ENCODE measurements at places on chromosomes 1 and 21.

- DNase-seq, result no peak
Measured at GRCh38 chr1:54358503-54359168, 47.6 kb downstream of the SSBP3 start.

DNA sequence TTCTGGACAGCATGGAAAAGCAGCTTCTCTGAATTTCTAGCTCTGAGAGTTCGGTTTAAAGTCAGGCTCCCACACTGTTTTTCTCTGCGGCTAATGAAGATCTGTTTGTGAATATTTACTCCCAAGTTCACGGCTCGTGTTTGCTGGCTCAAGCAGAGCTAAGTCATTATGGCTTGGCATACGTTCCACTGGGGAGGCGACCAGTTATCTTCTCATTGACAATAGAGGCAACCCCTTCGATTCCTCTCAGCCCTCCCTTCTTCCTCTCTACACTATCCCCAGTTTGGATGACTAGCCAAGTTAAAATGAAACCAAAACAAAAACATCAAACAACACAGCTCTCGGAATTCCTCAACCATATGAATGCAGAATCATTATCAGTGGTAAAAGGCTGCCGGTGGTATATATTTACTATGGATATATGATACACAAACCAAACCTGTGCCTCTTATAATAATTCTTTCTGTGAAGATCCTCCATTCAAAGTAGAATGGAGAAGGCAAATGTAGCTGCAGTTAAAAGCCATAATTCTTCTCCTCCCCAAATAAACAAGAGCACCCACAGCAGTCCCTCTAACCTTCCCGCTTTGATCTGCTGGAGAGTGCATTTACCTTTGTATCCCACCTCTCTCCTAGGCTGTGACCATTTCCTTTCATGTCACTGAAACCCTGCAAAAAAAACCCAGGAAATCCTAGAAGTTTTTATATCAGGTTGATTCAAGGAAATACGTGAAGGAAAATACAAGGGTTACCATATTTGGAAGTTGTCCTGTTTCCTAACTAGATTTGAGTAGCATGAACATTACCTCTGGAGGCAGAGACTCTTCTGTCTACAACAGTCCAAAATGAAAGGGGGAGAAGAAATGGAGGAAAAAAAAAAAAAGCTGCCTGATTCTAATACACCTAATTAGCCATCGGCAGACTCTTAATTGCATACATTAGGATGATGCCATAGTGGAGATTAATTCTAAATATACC lies 108.3 kb upstream of the USH2A start:
- DNase-seq, result no peak

DNA sequence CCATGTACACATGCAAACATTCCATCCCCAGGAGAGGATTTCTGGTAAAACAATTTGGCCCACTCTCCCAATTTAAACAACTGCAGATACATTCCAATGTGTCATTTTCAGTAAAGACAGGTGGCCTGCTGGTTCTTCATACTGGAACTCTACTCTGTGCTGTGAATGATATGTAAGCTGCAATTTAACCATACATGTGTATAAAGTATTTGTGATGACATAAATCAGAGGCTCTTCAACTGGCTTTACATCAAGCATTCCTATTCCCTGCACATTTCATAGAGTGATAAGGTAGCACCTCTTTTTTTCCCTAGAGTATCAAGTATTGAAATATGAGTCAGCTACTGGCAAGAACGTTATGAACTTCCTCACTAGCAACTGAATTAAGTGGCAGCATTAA lies 649.5 kb upstream of the ADGRL2 start:
- no peak for DNase-seq

DNA sequence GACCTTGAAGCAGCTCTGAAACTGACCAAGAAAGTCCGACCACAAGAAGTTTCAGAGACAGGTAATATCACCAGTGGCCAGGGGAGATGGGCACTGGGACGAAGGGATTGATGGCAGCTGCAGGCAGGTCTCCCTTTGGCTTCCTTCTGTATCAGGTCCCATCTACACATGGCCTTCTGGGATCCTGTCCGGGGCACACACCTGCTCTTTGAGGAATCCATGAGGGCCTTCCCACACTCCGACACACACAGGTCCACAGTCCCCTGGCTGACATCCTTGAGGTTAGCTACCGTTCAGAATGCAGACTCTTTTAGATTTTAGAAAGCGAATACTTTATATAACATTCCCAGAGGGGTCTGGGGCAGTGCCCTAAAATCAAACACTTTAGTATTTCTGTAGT lies 26.5 kb upstream of the TMEM125 start:
- DNase-seq, result no peak

DNA sequence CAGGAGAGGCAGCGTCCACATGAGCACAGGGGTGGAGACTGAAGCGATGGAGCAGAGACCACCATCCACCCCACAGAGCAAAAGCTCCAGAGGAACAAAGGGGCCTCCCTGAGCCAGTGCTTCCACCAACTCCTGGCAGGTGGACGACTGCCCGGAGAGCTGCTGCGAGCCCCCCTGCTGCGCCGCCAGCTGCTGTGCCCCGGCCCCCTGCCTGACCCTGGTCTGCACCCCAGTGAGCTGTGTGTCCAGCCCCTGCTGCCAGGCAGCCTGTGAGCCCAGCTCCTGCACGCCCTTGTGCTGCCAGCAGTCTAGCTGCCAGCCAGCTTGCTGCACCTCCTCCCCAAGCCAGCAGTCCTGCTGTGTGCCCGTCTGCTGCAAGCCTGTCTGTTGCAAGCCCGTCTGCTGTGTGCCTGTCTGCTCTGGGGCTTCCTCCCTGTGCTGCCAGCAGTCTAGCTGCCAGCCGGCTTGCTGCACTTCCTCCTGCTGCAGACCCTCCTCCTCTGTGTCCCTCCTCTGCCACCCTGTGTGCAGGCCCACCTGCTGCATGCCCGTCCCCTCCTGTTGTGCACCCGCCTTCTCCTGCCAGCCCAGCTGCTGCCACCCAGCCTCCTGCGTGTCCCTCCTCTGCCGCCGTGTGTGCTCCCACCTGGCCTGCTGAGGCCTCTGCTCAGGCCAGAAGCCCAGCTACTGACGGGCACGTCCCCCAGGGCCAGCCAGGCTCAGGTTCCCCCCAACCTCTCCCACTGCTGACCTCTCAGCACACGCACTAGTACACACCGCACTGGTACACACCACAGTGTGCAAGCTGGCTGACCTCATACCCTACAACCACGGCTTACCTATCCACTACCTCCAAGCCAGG lies 5.4 kb downstream of the KRTAP10-12 start:
- no peak for DNase-seq

- no peak for DNase-seq
Measured at GRCh38 chr1:117544509-117545109, 61.2 kb upstream of the TENT5C start.

DNA sequence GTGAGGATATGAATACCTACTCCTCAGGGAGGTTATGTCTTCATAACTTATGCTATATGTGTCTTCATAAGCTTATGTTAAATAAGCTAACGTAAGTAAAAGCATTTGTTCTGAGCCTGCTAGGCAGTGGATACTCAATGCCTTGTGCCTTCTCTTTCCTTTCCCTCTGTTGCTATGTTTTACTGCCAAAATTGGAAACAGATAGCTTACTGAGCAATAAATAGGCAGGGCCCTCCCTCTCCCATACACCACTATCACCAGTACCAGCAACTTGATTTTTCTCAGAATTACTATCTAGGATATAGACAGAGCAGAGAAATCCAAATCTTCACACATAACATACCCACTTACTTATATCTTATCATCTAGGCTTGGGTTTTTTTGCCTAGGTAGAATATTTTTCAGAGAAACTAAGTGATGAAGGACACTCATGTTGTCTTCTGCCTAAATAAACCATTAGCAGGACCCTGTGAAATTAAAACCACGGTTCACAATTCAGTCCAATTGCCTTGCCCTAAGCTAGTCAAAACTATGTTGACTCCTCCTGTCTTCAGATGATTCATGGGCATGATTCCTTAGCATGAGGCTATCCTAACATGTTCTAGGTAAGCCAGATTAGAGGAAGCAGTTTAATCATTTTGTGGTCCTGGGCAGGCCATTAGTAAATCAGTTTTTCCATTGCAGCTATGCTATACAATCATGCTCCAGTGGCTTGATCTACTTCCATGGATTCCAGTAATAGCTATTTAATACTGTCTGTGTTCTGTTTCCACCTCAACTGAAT lies 15.9 kb upstream of the LRRC8C start:
- DNase-seq, result no peak
